ENCODE measurements at places on chromosomes 12 and 14. TPM values are rescaled to one million over a fixed set of nuclear protein-coding genes. Genes with fewer than 3 reads are reported as not detected.

DPPA3 gene
- total RNA-seq = not detected

OTX2 gene
- total RNA-seq = not detected

CEBPE gene
- total RNA-seq = not detected

EFCAB11 gene
- 2.8 TPM for total RNA-seq

KCNMB4 gene
- 0.58 TPM for total RNA-seq

PROX2 gene
- total RNA-seq = not detected

CBLN3 gene
- total RNA-seq = 2.5 TPM

CLECL1 gene
- not detected for total RNA-seq
